MM.1S (cell line): ENCODE measurements at places on chromosomes 2 and 18.

DNA sequence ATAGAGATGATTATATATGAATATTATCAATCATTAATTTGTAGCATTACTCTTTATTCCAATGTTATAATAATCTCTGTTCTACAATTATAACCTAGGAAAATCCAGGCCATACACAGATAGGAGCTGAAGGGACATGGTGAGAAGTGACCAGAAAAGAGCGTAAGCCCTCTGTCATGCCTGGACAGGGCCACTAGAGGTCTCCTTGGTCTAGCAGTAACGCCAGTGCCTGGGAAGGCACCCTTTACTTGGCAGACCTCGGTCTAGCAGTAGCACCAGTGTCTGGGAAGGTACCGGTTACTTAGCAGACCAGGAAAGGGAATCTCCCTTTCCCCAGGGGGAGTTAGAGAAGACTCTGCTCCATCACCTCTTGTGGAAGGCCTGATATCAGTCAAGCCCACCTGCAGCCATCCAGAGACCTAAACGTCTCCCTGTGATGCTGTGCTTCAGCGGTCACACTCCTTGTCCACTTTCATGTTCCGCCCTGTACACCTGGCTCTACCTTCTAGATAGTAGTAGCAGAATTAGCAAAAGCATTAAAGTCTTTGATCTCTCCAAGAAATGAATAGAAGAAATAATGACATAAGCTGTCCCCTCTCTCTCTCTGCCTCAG, 447.5 kb upstream of the FSIP2 start:
- no peaks in the 10 kb centered on the region for H3K27me3 ChIP-seq
- no peak overlapping the region for H3K27ac ChIP-seq
- no peak overlapping the region for H3K4me3 ChIP-seq
- DNase-seq: peak; percentile 50

DNA sequence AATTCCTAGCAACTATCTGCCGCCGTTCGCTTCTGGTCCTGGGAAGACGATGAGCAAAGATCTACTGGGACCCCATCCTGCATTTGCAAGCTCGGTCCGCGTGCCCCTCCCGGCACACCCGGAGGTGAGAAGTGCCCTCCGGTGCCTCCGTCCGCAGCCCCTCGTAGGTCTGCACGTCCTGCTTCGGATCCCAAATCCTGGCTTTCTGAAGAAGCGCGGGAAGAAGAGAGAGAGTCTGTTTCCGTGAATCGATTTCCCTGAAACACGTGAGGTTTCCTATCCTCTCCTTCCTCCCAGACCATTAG, 5.0 kb upstream of the OSR1 start:
- no peak overlapping the region for H3K4me3 ChIP-seq
- DNase-seq: no peak
- H3K27ac ChIP-seq: no peak overlapping the region
- peaks cover 30% of the 10 kb centered on the region for H3K27me3 ChIP-seq

- peaks cover 68% of the 10 kb centered on the region for H3K4me1 ChIP-seq
- H3K36me3 ChIP-seq: no peaks in the 10 kb centered on the region
- H3K27me3 ChIP-seq: no peaks in the 10 kb centered on the region
These were observed 13.1 kb upstream of the CD28 start for GRCh38 chr2:203693242-203693879.

DNA sequence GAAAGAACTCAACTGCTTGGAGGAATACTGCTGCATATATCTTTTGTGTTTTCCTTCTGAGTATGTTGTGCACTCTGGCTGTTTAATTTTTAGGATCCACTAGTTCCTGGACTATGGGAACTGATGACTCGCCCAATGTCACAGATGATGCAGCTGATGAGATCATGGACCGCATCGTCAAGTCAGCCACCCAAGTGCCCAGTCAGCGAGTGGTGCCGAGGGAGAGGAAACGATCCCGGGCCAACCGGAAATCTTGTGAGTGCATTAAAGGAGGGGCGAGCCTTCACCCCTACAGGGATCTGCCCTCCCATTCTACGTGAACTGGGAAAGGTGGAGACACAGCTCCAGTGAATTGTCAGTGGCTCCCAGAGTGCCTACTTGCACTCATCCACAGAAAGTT, 59.6 kb downstream of the TPGS2 start:
- no peak overlapping the region for H3K4me3 ChIP-seq
- no peak overlapping the region for H3K27ac ChIP-seq
- H3K36me3 ChIP-seq: no peaks in the 10 kb centered on the region
- H3K27me3 ChIP-seq: no peaks in the 10 kb centered on the region

- no peaks in the 10 kb centered on the region for H3K4me1 ChIP-seq
- H3K4me3 ChIP-seq: no peak overlapping the region
- H3K27me3 ChIP-seq: no peaks in the 10 kb centered on the region
- H3K27ac ChIP-seq: no peak overlapping the region
These were observed 117.8 kb downstream of the CTIF start for GRCh38 chr18:48656582-48656981.

DNA sequence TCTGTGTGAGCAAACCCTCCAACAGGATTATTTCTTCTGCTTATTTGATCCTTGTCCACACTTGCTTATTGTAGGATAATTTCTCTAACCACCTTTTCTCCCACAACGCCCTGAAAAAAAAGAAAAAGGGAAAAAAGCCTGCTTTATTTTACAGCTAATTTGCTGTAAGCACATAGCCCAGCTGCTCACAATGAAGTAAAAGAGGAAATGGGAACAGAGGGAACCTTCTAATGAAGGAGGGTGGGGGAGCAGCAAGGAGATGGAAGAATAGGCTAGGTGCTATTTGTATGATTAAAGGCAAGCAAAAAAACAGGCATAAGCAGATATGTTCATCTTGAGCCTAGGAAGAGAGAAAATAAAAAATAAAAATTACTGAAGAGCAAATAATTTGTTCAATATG, 331.6 kb downstream of the TXNL1 start:
- H3K27me3 ChIP-seq: no peaks in the 10 kb centered on the region
- no peak for DNase-seq
- peaks cover 20% of the 10 kb centered on the region for H3K4me1 ChIP-seq
- no peak overlapping the region for H3K27ac ChIP-seq

- H3K27me3 ChIP-seq: no peaks in the 10 kb centered on the region; the same call in 1 of the 2 replicates
- DNase-seq: no peak
- no peaks in the 10 kb centered on the region for H3K36me3 ChIP-seq
- H3K4me1 ChIP-seq: peaks cover 3% of the 10 kb centered on the region
- H3K4me3 ChIP-seq: no peak within 1 kb of the TSS
- no peak within 1 kb of the TSS for H3K27ac ChIP-seq
These were observed at the start of gene ZAP70 for GRCh38 chr2:97713296-97714083. Gene ZAP70, plus strand, starts transcription at chr2:97713576. Its CDS starts 10,461 bp downstream, at chr2:97724037.

- DNase-seq: no peak
- H3K36me3 ChIP-seq: no peaks in the 10 kb centered on the region
- no peak overlapping the region for H3K27ac ChIP-seq
- H3K4me1 ChIP-seq: no peaks in the 10 kb centered on the region
These were observed 492 bp downstream of the KIF5C start for GRCh38 chr2:148875387-148876051.

DNA sequence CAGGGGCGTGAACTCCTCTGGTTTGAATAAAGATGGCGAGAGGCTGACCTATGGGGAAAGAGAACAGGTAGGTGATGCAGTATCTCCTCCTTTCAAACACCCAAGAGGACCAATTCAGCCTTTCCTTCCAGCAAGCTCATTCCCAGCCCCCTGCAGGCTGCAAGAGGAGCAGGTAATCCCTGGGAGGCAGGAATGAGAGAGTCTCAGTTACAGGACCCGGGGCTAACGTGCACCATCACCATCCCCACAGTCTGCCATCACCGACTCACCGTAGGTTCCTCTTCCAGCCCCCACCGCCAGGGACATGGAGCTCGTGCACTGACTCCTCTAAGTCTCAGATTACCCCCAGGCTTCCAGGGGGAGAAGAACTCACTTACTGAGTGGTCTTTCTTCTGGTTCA, 26.7 kb downstream of the XDH start:
- no peaks in the 10 kb centered on the region for H3K36me3 ChIP-seq
- no peaks in the 10 kb centered on the region for H3K27me3 ChIP-seq
- H3K4me1 ChIP-seq: no peaks in the 10 kb centered on the region

- H3K27me3 ChIP-seq: no peaks in the 10 kb centered on the region
- H3K4me1 ChIP-seq: no peaks in the 10 kb centered on the region
- no peaks in the 10 kb centered on the region for H3K36me3 ChIP-seq
These were observed 117.5 kb upstream of the SNTG2 start for GRCh38 chr2:833180-833579.

- no peaks in the 10 kb centered on the region for H3K27me3 ChIP-seq
- no peak overlapping the region for H3K4me3 ChIP-seq
- H3K27ac ChIP-seq: no peak overlapping the region
These were observed 1.7 kb downstream of the ERFE start for GRCh38 chr2:238160206-238161129.

- H3K36me3 ChIP-seq: no peaks in the 10 kb centered on the region
- no peaks in the 10 kb centered on the region for H3K4me1 ChIP-seq
- H3K4me3 ChIP-seq: no peak overlapping the region
- no peaks in the 10 kb centered on the region for H3K27me3 ChIP-seq
- no peak overlapping the region for H3K27ac ChIP-seq
These were observed 799.6 kb downstream of the GALR1 start for GRCh38 chr18:78049281-78049680.

DNA sequence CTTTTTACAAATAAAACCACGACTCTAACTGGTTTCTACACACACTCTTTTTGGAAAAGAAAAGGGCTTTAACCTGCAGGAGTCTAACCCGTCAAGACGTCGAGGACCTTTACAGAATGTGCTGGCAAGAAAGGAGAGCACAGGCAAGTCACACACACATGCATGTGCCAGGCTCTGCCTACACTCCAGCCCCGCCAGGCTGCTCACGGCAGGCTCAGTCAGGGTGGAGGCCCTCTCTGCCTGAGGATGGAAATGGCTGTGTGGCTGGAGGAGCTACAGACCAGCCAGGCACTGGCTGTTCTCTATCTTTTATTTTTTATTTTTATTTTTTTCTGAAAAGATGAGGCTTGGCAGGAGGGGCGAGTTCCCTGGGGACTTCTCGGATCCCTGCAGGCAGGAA, 10.2 kb downstream of the SIX3 start:
- 0 out of 2 replicates have a peak, but pooled peaks cover 3% of the 10 kb centered on the region for H3K4me1 ChIP-seq
- H3K4me3 ChIP-seq: peak overlapping the region; percentile 62
- no peak for DNase-seq
- H3K27me3 ChIP-seq: peaks cover 31% of the 10 kb centered on the region
- no peak overlapping the region for H3K27ac ChIP-seq

- no peak overlapping the region for H3K27ac ChIP-seq
- no peak overlapping the region for H3K4me3 ChIP-seq
These were observed 42.4 kb downstream of the CYP27C1 start for GRCh38 chr2:127177617-127178263.

DNA sequence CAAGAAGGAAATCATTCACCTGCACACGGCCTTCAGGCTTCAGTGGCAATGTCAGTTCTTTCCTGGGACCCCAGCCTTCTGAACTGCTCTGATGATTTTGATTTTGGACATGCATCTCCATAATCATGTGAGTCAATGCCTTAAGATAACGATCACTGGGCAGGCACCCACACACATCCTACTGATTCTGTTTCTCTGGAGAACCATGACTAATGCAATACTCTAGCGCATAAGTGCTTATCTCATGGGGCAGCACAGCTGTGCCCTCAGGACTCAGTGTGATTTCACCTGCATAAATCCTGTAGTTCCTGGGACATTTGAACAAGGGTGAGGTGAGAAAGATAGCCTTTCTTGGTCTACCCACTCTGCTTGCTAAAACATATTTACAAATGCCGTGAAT, 144.6 kb downstream of the AKAIN1 start:
- H3K4me1 ChIP-seq: no peaks in the 10 kb centered on the region
- H3K4me3 ChIP-seq: no peak overlapping the region
- DNase-seq: no peak
- no peaks in the 10 kb centered on the region for H3K36me3 ChIP-seq
- H3K27ac ChIP-seq: no peak overlapping the region

DNA sequence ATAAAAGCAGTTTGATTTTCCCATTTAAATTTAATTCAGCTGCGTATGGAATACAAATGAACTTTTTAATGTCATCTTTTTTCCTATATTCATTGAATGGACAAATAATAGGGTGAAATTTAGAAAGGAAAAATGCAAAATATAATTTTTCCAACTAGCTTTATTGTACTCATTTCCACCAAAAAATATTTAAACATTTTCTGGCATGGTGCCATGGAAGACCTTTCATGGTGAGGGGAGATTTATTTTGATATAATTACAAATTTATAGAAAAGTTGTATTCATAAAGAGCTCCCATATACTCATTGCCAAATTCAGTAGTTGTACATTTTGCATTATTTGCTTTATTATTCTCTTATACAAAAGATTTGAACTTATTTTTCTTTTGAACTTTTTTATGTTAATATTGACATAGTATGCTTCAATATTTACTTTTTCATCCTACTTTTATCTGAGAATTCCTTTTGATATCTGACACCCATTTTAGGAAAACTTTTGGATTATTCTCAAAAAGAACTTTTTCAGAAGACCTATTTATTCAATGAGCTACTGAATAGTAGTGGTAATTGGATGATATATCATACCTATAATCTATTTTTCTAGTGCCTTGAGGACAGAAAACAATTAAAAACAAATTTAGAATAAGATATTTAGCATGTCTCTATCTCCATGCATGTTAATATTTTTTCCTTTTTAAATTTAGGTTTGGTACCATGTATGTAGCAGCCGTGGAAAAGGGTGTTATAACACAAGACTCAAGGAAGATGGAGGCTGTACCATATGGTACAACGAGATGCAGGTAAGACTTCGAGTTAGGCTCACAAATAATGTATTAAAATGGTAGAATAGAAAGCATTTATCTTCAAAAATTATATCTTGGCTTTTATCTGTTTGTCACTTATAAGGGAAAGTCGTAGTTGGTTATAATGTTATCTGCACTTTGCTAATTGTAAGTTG, 37.5 kb downstream of the DDX1 start:
- no peaks in the 10 kb centered on the region for H3K27me3 ChIP-seq
- peaks cover 3% of the 10 kb centered on the region; the same call in 1 of the 2 replicates for H3K36me3 ChIP-seq
- H3K4me3 ChIP-seq: no peak overlapping the region
- no peaks in the 10 kb centered on the region for H3K4me1 ChIP-seq

DNA sequence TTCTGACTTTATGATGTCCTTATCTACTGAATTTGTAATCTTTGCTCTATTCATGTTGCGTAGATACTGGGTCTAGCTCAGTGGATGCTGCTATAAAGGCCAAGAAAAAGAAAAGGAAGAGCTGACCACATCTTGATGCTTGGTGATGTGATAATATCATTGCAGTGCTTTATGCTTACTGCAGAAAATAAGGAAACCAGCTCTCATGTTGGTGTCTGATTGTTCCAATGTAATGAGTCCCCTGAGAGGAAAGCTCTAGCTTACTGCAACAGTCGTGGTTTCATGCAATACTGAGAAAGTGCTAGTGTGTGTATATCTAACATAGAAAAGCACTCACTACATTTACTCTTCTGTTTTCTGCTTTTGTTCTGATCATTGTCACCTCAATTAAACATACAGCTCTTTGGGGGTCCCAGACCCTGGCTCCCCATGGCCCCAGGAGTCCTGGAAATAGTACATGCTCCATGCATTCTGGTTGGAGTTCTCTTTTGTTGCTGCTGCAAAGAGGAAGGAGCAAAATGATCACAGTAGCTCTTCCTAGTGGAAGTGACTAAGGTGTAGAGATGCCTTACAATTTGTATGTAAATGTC, 338.8 kb downstream of the CYRIA start:
- no peak overlapping the region for H3K4me3 ChIP-seq
- H3K27me3 ChIP-seq: no peaks in the 10 kb centered on the region
- no peaks in the 10 kb centered on the region for H3K36me3 ChIP-seq
- no peak overlapping the region for H3K27ac ChIP-seq
- no peaks in the 10 kb centered on the region for H3K4me1 ChIP-seq

- H3K4me1 ChIP-seq: no peaks in the 10 kb centered on the region
- H3K36me3 ChIP-seq: no peaks in the 10 kb centered on the region
- no peak for DNase-seq
- H3K27me3 ChIP-seq: no peaks in the 10 kb centered on the region
- no peak overlapping the region for H3K27ac ChIP-seq
These were observed 49.3 kb downstream of the ACAA2 start for GRCh38 chr18:49764032-49764431.
